Fibroblast of the aortic adventitia (primary cell): ENCODE measurements at places on chromosomes 4 and X. TPM values are rescaled to one million over a fixed set of nuclear protein-coding genes. Genes with fewer than 3 reads are reported as not detected.

GRCh38 chr4:113555868-113556267 lies 205.7 kb downstream of the CAMK2D start:
- peak; percentile 89 for DNase-seq

Gene ANXA10
- total RNA-seq = 7.0 and 83.5 TPM in 2 replicates

Gene TMEM255A
- not detected in 2 replicates for total RNA-seq

DNA sequence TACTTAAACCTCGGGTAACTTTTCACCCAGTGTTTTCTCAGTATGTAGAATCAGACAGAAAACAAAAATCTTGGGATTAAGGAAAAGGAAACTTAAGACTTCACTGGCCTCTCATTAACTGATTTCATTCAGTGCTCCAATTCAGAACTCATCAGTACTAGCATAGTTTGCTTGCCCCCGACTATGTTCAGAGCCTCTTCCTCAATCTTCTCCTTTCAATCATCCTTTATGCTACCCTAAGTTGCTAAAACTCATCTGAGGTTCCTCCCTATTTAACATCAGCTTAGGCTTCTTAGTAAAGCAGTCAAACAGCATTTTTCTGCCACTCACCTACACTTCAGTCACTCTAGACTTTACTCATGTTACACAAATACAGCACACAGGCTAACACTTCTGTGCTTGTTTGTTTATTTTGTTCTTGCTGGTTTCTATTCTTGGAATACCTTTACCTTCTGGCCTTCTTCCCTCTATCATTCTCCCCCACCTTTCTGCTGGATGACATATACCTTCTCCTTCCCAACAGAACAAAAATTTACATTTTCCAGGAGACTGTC lies 163.0 kb upstream of the TLL1 start:
- DNase-seq = no peak

Gene SAP30
- 14.0 and 21.4 TPM in 2 replicates for total RNA-seq

Gene PRR32
- not detected in 2 replicates for total RNA-seq
